ENCODE measurements at places on chromosomes 6 and 20.

- DNase-seq: no peak
These were observed 131.2 kb upstream of the HDDC2 start for GRCh38 chr6:125432963-125433362.

GRCh38 chr6:112122756-112123155 is 35.4 kb downstream of the FAM229B start:
- DNase-seq: no peak

GRCh38 chr20:48448666-48449600 is 378.9 kb downstream of the PREX1 start:
- DNase-seq: no peak

- DNase-seq: no peak
These were observed 13.8 kb upstream of the POPDC3 start for GRCh38 chr6:105193647-105194046.

- DNase-seq: no peak
These were observed 57.3 kb upstream of the CNKSR3 start for GRCh38 chr6:154567695-154568220.

- no peak for DNase-seq
These were observed 77.2 kb downstream of the PFDN4 start for GRCh38 chr20:54284928-54285704.

GRCh38 chr6:123363912-123364311 is 272.8 kb downstream of the TRDN start:
- DNase-seq: no peak

DNA sequence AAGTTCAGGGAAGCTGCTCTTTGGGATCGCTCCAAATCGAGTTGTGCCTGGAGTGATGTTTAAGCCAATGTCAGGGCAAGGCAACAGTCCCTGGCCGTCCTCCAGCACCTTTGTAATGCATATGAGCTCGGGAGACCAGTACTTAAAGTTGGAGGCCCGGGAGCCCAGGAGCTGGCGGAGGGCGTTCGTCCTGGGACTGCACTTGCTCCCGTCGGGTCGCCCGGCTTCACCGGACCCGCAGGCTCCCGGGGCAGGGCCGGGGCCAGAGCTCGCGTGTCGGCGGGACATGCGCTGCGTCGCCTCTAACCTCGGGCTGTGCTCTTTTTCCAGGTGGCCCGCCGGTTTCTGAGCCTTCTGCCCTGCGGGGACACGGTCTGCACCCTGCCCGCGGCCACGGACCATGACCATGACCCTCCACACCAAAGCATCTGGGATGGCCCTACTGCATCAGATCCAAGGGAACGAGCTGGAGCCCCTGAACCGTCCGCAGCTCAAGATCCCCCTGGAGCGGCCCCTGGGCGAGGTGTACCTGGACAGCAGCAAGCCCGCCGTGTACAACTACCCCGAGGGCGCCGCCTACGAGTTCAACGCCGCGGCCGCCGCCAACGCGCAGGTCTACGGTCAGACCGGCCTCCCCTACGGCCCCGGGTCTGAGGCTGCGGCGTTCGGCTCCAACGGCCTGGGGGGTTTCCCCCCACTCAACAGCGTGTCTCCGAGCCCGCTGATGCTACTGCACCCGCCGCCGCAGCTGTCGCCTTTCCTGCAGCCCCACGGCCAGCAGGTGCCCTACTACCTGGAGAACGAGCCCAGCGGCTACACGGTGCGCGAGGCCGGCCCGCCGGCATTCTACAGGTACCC is at the start of gene ESR1:
ESR1 (plus strand) TSS at position 170 of the 858 bp plus-strand sequence; CDS start at position 401, 231 bp downstream.
- DNase-seq: no peak

DNA sequence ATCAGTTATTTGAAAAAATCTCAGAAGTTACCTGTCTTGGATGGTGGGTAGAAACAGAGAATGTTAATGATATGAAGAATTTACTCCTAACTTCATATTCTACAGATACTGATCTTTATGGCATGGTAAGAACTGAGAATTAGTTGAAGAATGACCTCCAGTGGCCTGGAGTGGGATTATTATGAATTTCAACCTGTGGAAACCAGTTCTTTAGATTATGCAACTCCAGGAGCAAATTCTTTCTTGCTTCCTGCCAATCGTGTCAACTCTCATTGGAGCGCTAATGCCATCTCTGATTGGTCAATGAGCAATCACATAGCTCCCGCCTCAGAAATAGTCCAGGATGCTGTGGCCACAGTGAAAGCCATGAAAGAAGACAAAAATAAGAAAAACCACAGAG is 40.6 kb downstream of the LYRM2 start:
- no peak for DNase-seq

DNA sequence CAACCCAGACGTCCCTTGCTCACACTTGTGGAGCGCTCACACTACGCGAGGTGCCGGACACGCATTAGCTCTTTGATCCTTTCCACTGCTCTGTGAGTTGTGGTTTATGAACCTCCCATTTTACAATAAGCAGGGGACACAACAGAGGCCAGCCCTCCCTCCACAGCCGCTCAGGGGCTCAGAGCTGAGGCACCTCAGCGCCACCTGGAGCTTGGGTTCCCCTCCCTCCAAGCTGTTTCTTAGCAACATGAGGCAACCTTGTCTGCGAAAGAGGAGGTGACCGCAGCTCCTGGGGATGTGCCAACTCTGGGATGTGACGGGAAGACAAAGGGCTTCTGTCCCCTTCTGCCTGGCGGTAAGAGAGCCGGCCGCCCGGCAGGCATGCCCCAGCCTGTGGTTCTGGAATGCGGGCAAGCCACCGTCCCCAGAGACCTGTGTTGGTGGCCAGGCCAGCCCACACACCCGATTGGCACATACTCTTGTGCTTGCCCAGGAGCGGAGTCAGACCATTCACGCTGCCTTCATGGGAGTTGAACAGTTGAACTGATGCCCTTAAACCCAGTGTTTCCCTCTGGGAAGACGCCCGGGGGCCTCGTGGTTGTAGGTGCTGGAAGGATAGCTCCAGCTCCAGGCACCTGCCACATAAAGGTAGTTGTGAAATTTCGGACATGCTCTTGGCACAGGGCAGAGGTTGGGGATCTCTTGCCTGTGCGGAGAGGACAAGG is 44.5 kb downstream of the RBM38 start:
- DNase-seq: no peak

- no peak for DNase-seq
These were observed 7.4 kb upstream of the FKBPL start for GRCh38 chr6:32137454-32137853.

DNA sequence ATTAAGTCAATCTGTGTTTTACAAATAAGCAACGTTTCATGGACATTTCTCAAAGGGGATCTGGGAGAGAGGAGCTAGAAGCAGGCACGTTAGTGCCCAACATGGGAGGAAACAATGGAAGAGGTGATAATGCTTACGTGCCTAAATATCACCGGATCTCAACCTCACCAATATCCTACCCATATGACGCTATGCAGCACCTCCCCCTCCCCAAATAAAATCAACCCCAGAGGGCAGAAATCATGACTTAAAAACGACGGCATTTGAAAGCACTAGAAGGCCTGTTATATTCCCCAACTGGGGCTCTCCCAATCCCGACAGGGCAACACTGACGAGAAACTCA is 425 bp downstream of the HBS1L start:
- DNase-seq: no peak

GRCh38 chr6:141105481-141105880 is 1027.2 kb upstream of the GJE1 start:
- no peak for DNase-seq

- DNase-seq: no peak
These were observed 2.3 kb upstream of the NCR2 start for GRCh38 chr6:41332842-41333736.

DNA sequence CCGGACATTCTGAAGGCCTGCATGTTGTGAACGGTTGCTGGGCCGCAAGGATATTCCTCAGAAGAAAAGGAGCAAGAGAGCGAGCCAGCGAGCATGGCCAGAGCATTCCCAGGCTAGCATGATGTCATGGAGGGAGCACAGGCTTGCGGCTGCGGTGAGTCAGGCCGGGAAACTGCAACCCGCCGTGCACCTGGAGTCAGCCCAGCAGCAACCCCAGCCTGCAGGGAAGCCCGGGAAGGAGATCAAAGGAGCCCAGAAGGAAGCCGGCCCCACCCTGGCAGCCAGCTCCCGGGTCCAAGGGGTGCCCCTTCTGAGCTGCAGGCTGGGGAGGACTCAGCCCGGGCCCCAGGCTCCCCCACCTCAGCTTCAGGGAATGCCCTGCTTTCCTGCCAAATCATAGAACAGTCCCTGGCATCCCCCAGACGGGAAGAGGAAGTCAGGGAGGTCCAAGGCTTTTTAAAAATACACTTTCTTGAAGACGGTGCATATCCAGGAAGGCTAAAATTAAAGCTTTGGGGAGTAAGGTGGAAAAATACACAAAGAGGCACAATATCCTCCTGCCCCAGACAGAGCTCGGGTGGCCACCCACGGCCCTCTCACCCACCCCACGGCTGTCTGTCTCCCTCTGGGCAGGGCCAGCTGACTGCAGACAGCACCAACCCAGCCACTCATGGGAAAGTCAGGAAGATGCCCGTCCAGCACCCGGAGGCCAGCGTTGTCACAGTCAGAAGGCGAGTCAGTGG is 53.7 kb downstream of the BMP7 start:
- DNase-seq: no peak

DNA sequence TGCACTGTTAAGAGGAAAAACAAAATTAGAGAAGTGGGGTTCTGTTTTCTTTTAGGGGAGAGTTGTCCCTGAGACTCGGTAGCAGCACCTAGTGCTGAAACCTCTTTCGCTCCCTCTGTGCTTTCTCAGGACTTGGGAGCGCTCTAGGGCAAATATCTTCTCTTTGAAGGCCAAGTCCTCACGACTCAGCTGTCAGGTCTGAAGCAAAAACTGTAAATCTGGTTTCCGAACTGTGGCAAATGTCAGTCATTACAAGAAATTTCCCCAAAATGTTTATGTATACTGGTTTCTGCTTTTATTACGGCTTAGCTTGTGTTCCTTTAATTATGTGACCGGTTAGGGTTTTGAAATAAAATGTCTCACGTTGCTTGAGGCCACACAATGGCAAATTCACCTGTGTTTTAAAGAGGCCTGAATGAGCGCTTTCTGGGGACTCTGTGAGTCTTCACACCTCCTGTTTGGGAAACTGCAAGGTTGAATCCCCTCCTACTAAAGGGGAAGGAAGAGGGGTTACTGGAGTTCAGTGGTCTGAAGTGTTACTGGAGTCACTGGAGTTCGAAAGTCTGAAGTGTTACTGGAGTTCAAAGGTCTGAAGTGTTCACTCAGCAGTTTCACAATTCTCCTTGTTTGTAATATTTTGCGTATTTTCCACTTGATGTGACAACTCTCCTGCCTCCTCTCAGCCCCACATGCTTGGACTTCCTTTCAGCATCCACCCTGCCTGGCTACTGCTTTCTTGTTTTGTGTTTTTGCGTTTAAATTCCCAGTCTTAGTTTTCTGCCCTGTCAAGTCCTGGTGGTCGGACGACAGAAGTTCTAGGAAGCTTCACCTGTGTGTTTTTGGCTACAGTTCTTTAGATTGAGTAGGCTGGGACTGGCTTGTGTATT is 1.6 kb downstream of the SMPDL3A start:
- DNase-seq: no peak

GRCh38 chr6:87322304-87323212 is at the start of gene SMIM8:
Gene SMIM8 (plus strand): TSS chr6:87322588. CDS start chr6:87337032, 14,444 bp downstream.
- peak; percentile 87 for DNase-seq

- no peak for DNase-seq
These were observed 2.0 kb downstream of the CST5 start for GRCh38 chr20:23877524-23877923.

- DNase-seq: no peak
These were observed 3.3 kb downstream of the VEGFA start for GRCh38 chr6:43773050-43773979.

DNA sequence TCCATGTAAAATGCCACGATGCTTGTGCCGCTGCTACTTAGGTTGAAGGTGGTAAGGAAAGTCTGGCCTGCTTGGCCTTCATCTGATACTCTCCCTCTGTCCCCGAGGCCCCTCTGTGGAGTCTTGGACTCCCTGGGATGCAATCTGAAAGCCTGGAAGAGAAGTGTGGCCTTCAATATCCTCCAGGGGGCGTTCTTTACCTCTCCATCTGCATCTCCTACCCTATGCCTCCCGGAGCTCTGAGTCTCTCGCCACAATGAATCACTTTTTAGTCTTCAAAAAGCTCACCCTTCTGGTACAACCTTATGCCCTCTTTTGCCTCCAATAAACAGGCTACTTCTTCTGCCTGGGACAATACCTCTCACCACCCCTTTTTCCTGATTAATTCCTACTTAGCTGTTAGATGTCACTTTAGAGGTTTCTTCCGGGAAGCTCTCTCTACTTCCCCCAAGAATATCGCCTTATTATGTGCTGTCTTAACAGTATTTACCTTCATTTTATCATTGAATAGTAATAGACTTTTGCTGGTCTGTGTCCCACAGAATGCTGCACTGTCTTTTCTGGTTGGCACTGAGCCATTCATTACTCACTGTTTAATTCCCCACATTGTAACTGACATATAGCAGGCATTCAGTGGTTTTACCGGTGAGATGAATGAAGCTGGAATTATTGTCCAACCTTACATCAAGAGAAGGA is 13.9 kb upstream of the ATG5 start:
- no peak for DNase-seq

DNA sequence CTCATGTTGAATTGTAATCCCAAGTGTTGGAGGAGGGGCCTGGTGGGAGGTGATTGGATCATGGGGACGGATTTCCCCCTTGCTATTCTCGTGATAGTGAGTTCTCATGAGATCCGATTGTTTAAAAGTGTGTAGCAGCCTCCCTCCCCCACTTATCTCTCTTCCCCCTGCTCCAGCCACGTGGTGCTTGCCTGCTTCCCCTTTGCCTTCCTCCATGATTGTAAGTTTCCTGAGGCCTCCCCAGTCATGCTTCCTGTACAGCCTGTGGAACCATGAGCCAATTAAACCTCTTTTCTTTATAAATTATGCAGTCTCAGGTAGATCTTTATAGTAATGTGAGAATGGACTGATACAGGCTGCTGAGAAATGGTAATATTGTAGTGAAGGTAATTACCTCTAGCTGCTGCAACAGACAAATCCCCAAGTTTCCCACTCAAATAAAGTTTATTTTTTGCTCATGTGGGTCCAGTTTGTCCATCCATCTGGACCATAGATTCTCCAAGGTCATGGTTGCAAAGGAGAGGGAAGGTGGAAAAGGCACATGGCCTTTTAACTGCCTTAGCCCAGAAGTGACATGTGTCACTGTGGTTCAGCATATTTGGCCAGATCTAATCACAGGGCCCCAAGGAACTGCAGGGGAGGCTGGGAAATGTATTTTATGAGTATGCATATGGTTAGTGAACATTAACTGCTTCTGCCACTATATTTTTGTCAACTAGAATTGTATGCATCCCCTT is 89.2 kb downstream of the TRMT11 start:
- DNase-seq: no peak

GRCh38 chr20:58388028-58388601 is 914 bp upstream of the VAPB start:
- no peak for DNase-seq

DNA sequence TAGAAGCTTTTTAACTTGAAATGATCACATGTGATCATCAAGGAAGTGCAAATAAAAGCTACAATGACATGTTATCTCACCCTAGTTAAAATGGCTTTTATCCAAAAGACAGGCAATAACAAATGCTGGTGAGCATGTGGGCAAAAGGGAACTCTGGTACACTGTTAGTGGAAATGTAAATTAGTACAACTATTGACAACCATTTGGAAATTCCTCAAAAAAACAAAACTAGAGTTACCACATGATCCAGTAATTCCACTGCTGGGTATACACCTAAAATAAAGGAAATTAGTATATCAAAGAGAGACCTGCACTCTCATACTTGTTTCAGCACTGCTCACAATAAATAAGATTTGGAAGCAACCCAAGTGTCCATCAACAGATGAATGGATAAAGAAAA is 108.7 kb downstream of the HTR1B start:
- no peak for DNase-seq

GRCh38 chr20:23058240-23058639 is 8.8 kb upstream of the THBD start:
- DNase-seq: no peak

All from stimulated activated CD4-positive, alpha-beta T cell treated with anti-CD3 and anti-CD28 coated beads, Interleukin-15, amount 100 ng/mL, for 1 hour (primary cell).